D721Med (cell line): ENCODE measurements at places on chromosomes 11 and 22.

GRCh38 chr11:112280268-112281126 lies 19.8 kb upstream of the PLET1 start:
- DNase-seq, result peak; percentile 55

DNA sequence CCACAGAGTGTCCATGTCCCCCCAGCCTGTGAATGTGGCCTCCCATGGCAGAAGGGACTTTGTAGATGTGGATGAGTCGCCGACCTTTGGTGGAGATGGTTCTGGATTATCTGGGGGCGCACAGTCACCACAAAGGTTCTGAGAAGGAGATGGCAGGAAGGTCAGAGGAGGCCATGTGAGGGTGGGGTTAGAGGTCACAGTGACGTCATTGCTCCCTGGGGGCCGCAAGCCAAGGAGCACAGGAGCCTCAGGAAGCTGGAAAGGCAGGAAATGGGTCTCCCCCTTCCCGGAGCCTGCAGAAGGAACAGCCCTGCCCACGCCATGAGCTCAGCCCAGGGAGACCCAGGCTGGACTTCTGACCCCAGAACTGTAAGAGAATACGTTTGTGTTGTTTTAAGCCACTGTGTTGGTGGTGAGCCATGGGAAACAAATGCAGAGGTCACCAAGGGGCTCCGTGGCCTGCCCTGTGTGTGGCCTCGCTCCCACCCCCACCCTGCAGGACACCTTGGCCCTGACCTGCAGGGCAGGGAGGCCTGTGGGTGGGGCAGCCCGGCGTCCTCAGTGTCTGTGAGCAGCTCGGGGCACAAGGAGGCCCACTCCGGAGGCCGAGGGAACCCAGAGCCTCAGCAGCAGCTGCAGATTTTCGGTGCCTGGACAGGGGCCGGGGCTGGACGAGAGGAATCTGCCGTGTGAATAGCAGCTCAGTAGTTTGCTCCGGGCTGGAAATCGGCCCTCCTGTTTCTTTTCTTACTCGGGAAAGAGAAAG lies 32.1 kb downstream of the GRAMD4 start:
- no peak for DNase-seq

DNA sequence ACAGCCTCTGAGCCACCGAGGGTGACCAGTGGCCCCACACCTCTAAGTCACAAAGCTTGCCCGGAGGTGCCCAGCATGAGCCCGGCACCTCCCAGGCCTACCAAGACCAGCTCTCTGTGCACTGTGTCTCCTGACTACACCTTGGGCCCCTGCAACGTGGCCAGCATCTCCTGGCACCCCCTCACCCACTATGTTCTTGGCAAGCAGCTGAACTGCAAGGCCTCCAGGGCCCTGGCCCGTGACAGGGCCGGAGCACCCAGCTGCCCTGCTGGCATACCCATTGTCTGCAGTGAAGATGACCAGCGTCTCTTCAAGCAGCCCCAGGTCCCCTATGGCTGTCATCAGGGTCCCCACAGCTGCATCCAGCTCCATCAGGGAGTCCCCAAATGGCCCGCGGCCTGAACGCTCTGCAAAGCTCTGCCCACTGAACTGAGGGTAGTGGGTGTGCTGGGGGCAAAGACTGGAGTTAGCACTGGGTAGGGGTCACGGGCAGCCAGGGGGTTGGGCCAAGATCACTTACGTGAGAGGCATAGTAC lies 1.6 kb downstream of the ARSA start:
- no peak for DNase-seq

DNA sequence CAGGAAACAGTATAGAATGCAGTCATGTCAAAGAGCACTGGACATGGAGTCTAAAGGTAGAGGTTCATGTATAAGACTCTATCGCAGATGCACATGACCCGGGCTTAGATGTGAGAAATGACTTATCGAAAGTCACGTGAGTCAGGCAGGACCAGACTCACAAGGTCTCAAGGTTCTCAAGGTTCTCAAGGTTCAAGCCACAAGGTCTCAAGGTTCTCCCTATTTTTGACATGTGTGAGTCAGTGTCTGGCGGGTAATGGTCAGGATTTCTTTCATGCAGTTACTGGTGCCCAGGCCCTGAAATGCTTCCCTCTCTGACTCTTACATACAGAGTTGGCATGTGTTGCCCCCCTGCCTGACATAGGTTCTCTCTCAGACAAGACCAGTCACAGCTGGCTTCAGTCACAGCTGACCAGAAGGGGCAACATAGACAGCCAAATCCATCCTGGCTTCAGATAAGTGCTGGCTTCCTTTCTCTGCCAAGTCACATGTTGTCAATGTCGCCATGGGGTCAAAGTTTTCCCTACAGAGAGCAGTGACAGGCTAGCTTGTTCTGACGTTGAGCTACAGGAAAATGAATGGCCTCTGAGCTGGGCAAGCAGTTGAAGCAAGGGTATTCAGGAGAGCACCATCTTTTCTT lies 10.1 kb downstream of the CSRP3 start:
- DNase-seq, result no peak

DNA sequence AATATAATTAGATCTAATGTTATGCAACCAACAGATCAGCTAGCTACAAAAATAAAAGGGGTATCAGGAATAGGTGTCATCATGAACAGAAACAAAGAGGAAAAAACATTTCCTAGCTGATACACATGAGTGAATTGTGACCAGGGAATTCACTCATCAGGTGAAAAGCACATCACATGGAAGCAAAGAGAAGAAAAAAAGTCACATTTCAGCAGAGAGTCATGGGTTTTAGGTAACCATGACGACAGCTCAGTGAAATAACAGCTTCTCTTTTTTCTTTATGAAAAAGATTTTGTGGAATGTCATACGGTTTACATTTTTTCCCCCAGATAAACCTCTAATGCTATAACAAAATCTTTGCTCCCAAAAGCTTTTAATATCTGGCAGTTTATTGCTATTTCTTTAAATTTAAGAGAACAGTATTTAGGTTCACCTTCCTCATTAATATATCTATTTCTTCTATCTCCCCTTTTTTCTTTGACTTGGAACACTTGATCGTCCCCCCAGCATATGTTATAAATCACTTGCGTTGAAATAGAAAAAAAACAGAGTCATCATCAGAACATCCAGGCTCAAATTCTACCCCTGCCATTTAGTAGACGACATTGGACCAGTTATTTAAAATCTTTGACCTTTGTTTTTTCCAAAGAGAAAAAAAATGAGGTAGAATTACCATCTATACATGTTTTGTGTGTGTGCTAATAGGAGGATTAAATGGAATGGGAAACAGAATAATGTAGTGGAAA lies 5.3 kb downstream of the TYR start:
- DNase-seq, result no peak
